ENCODE measurements at places on chromosomes 7 and 10.

- DNase-seq = no peak
These were observed 50.8 kb downstream of the SUFU start for GRCh38 chr10:102554531-102554930.

DNA sequence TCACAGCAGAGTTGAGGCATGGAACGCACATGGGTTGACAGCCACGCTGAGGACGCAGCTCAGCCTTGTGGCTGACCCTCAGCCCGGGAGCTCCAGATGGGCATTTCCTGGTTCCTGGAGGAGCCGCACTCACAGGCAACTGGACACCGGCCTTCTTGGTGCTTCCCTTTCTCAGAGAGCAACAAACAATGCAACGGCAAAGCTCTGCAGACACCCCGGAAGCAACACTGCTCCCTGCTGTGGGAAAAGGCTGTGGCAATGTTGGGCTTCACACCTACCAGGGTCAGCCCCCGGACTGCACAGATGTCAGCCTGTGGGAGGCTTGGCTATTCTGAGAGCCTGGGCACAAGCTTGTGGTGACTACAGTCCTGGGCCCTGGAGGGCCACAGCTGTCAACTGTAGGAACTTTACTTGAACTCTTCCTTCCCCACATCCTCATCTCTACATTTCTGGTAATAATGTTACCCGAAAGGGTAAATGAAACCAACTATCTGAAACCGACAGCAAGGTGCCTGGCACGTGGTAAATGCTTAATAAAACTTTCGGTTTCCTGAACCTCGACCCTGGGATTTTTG is 597.5 kb upstream of the MKI67 start:
- no peak for DNase-seq

DNA sequence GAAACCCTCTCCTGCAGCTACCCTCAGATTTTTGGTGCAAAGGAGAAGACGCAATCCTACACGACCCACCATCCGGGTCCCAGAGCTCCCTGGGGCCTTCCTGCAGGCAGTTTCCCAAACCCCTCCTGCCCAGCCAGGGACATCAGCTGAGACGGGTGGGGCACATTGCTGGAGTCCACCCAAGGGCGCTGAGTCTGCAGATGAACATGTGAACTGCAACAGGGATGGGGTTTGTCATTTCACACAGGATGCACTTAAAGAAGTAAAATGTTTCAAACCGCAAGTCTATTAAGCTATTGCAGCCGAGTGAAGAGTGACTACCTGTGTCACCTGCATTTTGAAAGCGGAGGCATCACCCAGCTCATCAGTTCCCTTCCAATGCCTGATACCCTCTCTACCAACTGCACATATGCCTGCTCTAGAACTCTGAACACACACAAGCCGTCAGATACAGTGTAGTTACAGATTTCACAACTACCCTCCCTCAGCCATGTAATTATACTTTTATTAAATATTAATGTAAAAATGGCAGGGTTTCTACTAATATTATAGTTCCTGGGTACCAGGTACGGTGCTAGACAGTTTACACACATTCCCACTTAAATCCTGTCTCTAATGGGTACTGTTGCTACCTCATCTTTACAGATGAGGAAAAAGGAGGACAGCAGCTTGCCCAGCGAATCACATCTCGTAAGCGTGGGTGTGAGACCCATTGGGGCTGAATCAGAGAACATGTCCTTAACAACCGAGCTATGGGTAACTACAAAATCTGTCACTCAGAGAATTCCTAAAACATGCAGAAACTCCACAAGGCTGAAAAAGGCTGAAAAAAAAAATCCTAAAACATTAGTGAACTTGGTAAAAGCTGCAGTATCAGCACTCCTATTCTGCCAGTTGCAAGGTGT is 71.2 kb downstream of the GRB10 start:
- no peak for DNase-seq

DNA sequence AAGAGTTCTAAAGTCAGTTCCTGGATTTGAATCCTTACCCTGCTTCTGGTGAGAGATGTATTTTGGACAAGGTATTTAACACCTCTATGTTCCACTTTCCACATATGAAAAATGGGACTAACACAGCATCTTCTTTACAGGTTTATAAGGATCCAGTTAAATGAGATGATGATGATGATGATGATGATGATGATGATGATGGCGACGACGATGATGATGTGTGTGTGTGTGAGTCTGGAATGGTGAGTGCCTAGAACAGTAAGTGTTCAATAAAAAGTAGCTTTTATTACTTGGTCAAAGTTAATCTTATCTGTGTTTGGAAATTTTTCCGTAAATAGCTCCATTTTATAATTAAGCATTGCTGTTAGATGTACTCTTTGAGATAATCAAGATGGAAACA is 248.3 kb upstream of the SLC26A5 start:
- no peak for DNase-seq

DNA sequence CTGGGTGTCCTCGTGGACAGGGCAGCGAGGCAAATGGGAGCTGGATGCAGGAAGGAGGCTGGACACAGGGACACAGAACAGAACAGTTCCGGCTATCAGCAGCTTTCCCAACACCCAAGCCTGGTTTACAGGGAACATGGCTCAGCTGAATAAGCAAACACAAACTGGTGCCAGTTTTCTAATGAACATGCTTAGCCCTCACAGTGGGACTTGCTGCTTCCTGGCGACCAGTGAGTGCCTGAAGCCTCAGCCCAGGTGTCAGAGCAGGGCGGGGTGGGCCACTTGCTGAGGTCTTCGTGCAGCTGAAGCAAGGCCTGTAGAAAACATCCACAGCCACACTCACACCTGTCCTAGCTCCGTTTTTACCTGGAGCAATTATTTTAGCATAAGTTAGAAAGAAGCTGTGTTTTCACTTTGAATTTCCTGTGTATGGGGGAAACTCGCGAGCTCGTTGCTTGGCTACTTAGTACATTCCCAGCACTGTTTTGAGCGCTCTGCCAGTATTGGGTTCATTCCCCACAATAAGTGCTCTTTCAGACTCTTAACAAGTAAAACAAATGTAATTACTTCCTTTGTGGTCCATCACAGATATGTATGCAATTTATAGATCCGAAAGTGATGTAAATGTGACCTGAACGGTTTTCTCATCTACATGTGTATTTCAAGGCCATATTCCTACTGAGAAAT is 261.2 kb upstream of the SHH start:
- no peak for DNase-seq

DNA sequence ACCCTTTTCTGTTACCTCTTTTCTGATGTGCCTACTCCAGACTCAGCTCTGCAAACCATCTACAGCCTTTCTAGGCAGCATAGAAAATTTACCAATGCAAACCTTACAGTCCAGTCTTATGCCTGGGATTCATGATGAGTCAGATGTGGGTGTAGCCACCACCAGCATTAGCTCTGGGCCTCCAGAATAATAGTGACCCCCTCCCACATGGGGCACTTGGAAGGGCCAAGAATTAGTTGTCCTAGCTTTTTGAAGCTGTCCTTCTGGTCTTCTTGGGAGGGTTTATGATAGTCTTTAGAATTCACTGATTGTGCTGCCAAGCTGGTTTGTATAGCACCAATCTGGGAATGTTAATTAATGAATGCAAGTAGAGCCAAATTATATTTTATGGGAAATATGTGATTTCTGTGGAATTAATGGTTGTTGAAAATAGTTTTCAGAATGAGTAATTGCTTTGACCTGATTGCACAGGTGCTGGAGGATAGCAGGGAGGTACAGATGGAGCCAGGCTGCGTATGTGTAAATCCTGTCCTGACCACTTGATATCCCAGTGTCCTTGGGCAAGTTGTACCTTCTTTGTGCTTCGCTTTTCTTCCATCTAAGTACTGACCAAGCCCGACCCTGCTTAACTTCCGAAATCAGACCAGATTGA is 94.8 kb downstream of the CPED1 start:
- DNase-seq = no peak

DNA sequence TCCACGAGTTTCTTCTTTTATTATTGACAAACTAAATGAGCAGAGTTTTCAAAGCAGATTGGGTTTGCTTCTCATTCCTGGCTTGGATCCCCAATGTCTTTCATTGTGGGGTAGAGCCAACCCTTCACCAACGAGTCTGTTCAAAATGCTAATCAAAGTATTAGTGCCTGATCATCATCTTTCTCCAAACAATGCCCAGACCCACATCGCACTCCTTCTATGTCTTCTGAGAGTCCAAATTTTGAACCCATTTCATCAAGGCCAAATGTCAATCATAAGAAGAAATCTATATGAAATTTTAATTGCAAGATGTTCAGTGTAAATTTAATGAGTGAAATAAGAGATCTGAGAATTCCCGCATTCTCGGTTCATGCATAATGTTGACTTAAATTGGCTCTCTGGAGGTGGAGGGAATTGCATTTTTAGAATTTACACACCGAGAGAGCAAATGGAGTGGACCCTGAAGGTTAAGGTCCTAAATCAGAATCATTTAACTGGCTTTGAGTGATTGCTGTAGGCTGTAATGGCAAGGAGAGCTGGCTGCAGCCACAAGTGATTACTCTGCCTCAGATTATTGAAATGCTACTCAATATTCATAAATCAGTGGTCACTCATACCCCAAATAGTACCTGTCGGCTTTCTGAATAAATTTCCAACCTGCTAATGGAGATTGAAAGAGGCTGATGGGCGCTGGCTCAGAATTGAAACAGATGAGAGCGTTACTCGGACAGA is 602.9 kb downstream of the TYW1 start:
- no peak for DNase-seq

- no peak for DNase-seq
These were observed 91.3 kb upstream of the ANK3 start for GRCh38 chr10:60480865-60481563.

DNA sequence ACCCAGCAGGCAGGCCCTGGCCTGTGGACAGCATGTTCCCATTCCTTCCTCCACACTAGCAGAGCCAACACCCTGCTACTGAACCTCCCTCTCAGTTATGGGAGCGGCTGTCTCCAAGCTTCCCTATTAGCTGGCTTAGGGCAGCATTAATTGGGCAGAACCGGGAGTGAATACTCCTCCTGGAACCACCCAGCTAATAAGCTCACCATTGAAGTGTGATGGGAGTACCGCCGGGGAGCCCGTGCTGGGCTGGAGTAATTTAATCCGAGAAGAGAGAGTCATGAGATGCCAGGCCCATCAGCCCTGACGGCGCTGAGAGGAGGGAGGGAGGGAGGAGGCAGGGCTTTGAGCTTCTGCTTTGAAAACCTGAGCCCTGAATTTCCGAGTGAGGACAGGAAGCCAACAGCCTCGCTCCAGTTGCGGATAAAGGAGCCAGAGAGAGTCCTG is 31.8 kb upstream of the ELFN1 start:
- DNase-seq = peak; percentile 73
